OCI-LY7 (cell line): ENCODE measurements at places on chromosomes 5 and 9. TPM values are rescaled to one million over a fixed set of nuclear protein-coding genes. Genes with fewer than 3 reads are reported as not detected.

Gene UBAC1
- 42.3 and 42.4 TPM in 2 replicates for total RNA-seq

Gene MRPL50
- total RNA-seq: 12.8 and 13.3 TPM in 2 replicates

Gene ORM1
- total RNA-seq: not detected in 2 replicates

Gene TMEM215
- not detected in 2 replicates for total RNA-seq

Gene CKMT2
- total RNA-seq: not detected in 2 replicates

Gene BAAT
- not detected in 2 replicates for total RNA-seq

Gene LECT2
- not detected in 2 replicates for total RNA-seq

Gene MAMDC4
- total RNA-seq: 12.7 and 14.2 TPM in 2 replicates

Gene OR13C8
- not detected in 2 replicates for total RNA-seq

Gene TPPP
- not detected in 2 replicates for total RNA-seq

Gene HTR1A
- total RNA-seq: not detected in 2 replicates

Gene SYK
- total RNA-seq: 175 and 201 TPM in 2 replicates

Gene MARCOL
- total RNA-seq: not detected in 2 replicates

Gene MYMK
- not detected in 2 replicates for total RNA-seq

Gene NR2F1
- not detected in 2 replicates for total RNA-seq

Gene DCTN3
- 84.2 and 96.3 TPM in 2 replicates for total RNA-seq

Gene NUTM2G
- total RNA-seq: not detected in 2 replicates

Gene QRFP
- total RNA-seq: not detected in 2 replicates

Gene GARIN3
- total RNA-seq: not detected in 2 replicates

Gene FABP6
- not detected in 2 replicates for total RNA-seq
